Fibroblast of skin of scalp (primary cell): ENCODE measurements at places on chromosomes 1 and 21.

- no peak for DNase-seq
Measured at GRCh38 chr1:38085666-38086330, 39.2 kb upstream of the POU3F1 start.

DNA sequence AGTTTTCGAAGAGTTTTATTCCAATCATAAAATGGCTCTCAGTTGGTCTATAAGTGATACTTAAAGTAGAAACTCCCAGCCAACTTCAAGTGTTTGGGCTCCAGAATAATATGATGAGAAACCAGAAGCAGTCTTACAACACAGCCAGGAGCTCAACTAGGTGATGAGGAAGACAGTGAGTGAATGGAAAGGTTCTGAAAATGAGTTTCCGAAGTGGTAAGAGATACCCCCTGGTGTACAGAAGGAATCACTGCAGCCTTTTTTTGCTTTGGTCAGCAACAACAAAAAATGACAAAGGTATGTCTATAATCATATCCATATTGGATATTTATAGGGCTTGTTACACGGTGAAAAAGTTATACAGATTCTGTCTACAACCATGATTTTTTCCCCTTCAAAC lies 16.5 kb downstream of the KRTAP19-1 start:
- peak; percentile 0 for DNase-seq

DNA sequence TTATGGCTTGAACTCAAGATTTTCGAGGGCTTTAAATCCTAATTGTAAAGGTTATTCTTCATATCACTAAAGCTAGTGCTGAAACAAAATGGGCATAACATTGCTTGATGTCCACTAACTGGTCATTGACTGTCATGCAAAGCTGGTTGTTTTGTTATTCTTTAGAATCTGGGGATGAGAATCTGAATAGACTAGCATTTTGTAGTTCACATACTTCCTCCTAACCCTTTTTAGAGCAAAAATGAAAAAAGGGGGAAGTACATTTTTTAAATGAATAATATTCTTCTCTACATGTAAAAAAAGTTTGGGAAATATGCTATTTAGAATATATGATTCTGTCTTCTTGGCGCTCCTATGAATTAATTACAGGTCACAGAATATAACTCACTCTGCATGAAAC lies 72.2 kb upstream of the HMCN1 start:
- no peak for DNase-seq

GRCh38 chr1:228190182-228190581 lies 17.7 kb upstream of the OBSCN start:
- no peak for DNase-seq

DNA sequence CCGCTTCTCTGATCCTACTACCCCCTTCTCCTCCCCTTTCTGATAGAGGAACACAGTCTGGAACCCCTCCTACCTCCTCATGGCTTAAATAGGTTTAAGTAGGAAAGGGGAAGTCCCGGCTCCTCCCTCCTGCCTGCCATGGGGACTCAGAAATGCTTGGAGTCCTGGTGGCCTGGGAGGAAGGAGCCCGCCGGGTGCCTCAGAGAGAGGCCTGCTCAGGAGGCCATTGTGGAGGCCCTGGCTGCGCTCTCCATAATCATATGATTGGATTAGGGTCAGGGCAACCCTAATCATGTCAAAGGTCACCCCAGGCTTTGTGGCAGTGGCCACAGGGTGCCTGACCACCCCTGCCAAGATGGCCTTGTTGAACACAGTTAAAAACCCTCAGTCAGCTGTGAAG lies 29.0 kb downstream of the WNT3A start:
- DNase-seq, result no peak

GRCh38 chr21:17393413-17393812 lies 119.4 kb upstream of the CXADR start:
- no peak for DNase-seq

DNA sequence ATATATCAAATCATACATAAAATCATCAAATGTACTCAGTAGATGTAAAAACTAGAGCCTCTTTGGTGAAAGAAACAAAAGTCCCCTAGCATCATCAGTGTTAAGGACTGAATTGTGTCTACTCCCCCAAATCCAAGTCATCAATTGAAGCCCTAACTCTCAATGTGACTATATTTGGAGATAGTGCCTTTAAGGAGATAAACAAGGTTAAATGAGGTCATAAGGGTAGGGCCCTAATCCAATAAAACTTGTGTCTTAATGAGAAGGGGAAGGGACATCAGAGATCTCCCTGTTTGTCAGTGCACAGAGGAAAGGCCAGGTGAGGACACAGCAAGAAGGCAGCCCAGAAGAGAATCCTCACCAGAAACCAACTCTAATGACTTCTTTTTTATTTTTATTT lies 33.5 kb downstream of the USP24 start:
- no peak for DNase-seq

GRCh38 chr1:172671591-172671990 lies 12.7 kb downstream of the FASLG start:
- DNase-seq, result peak; percentile 44

DNA sequence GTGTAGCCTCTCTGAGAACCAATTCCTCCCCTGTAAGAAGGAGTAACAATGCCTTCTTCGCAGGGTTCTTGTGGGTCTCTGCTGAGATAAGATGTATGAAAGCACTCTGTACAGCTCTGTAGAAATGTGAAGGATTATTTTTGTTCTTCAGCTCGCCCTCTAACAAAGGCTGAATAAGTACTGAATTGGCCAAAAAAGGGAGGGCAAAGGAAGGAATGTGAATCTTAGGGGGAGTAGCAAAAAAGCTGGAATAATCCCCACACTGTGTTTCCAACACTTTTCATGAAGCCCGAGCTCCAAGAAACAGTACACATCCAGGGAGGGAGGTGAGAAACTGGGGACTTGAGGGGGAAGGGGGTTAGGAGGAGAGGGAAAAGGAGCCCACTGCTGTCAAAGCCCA lies 14.0 kb upstream of the SLC41A1 start:
- DNase-seq, result no peak

- peak; percentile 67 for DNase-seq
Measured at GRCh38 chr1:16612332-16613172, 812 bp downstream of the NBPF1 start.

DNA sequence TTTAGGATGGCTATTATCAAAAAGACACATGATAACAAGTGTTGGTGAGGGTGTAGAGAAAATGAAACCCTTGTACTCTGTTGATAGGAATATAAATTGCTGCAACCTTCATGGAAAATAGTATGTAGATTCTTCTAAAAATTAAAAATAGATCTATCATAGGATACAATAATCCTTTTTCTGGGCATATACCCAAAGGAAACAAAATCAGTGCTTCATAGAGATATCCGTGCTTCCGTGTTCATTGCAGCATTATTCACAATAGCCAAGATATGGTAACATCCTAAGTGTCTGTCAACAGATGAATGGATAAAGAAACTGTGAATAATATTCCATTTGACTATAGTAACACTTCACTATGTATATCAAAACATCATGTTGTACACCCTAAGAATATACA lies 106.7 kb downstream of the MIS18A start:
- peak; percentile 35 for DNase-seq

DNA sequence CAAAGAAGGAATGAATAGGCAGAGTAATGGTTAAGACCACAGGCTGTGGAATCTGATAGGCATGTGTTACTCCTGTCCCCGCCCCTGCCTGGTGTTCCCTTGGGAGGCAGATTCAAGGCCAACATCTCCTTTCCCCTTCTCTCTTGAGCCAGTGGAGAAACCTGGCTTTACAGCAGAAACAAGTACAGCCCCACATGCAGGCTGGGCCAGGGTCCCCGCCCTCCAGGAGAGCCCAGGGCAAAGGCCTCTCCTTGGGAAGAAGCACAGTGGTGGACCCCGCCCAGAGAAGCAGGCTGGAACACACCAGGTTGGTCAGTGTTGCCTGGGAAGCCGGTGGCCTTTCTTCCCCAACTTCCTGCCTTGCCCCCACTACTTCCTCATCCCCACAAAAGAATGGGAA lies 6.8 kb downstream of the C1orf167 start:
- DNase-seq, result peak; percentile 40

- no peak for DNase-seq
Measured at GRCh38 chr1:237045278-237046016, 3.5 kb downstream of the RYR2 start.

DNA sequence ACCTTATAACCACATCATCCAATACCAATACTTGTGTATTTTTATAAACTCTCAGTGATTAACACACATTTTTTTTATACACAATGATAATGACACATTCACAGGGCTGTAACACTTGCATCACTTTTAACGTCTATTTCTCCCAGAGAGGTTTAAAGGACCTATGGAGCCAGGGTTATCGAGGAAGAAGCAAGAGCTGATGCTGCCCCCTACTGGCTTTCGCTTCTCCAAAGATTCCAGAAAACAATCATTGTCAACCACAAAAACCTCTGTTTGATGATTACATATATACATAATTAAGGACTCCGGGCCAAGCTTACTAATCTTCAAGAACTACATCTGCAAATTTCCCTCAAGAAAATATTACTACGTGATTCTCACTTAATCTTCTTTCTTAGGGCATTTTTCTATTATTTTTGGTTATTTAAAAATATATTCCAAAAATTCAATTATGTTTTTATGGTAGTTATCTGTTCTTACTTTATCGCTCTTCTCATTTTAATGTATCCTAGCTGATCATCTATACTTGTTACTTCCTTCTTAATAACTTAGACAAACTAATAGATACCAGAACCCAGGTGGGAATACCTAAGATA lies 214.5 kb downstream of the VAV3 start:
- peak; percentile 81 for DNase-seq

- DNase-seq, result no peak
Measured at GRCh38 chr21:46413365-46413696, 45.4 kb upstream of the DIP2A start.

DNA sequence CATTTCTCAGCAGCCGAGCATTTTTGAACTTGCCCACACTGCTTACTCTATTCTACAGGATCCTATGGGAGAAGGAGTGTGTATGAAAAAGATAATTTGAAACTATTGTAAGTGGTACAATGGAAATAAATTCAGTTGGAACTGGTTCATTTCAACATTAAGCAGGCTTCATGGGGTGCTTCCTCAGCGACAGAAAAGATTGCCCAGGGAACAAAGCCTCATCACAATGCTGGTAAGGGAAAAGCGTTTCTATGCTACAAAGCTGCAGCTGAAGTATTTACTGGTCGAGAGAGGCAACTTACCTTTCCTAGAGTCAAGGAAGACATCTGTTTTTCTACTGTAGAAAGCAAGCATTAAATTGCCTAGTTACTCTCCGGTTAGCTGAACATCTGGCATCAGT lies 568.2 kb upstream of the ZP4 start:
- DNase-seq, result peak; percentile 10

DNA sequence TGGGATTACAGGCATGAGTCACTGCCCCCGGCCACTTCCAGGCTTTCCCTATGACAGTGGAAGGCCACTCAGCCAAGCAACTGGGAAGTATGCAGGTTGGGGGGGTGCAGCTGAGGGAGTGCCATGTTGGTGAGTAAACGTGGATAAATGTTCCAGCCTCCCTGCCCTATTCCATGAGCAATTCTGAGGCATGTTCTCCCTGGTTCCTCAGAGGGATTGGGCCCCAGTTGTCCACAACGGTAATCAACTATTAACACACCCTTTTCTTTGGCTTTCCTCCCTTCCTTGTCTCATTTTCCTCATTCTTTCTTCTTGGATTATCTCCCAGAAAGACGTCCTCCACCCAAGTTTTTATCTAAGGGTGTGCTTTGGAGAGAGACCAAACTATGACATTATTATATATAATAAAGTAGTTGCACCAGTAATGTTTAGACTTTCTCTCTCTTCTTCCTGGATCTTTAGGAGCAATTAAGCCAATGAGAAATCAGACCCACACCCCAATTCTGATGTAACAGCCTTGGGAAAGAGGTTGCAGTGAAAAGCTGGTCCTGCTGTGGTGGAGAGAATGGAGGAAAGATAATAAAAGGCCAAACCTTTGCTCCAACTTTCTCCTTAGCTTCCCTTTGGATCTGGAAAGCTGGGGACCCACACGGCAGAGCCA lies 6.8 kb upstream of the SLAMF9 start:
- peak; percentile 93 for DNase-seq

GRCh38 chr1:228403231-228403631 lies 3.4 kb downstream of the TRIM11 start:
- no peak for DNase-seq

GRCh38 chr1:179087665-179088064 lies 5.8 kb downstream of the TOR3A start:
- peak; percentile 11 for DNase-seq

- DNase-seq, result no peak
Measured at GRCh38 chr1:207695891-207696290, 51.0 kb downstream of the CR1L start.

- DNase-seq, result no peak
Measured at GRCh38 chr1:168665975-168666374, 63.0 kb downstream of the DPT start.

GRCh38 chr1:209825591-209826434 lies 2.0 kb upstream of the UTP25 start:
- no peak for DNase-seq

- no peak for DNase-seq
Measured at GRCh38 chr1:196660272-196660671, 8.4 kb downstream of the CFH start.

GRCh38 chr1:114128293-114128692 lies 25.4 kb downstream of the SYT6 start:
- no peak for DNase-seq

DNA sequence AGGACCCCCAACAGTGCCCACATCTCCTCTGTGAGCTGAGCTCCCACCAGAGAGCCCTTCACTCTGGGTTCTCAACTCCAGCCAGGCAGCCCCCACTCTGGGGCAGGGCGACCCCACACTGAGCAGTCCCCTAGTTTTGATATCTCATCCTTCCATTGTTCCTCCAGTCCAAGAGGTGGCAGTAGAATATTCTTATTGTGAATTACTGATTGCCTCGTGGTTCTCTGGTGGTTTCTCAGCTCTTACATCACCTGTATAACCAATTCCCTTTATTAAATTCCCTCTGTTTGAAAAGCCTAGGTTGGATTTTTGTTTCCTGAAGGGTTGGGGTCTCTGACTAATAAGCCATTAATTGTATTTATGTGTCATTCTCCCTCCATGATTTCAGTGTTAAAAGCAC lies 407.5 kb downstream of the SETD4 start:
- DNase-seq, result no peak

- no peak for DNase-seq
Measured at GRCh38 chr1:245419461-245419978, 264.7 kb downstream of the KIF26B start.

DNA sequence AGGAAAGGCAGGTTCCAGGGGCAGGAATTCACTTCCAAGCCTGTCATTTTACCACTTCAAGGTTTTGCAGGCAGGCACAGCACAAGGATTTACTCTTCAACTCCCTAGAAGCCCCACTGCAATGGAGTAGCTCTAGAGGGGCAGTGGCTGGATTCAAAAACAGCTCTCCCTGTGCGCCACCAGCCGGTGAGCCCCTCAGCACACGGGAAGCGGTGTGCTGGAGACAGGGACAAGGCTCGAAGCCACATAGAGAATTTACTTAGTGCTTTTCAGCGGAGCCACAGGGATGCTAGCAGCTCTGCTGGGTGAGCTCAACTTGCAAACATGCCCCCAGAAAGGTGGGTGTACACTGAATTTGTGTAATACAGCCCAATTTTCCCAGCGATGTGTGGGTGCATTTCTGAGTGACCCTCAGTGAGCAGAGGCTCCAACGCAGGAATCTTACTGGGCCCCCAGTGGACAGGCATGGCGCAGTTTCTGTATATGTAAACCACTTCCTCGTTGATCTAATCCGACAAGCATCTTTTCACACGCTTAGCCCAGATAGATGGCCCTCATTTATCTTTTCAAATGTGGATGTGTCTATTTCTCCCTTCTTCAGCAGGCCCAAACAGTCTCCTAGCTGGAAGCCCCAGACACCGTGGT lies 10.9 kb downstream of the VWA5B1 start:
- DNase-seq, result no peak

- peak; percentile 63 for DNase-seq
Measured at GRCh38 chr1:197180252-197180878, 33.9 kb upstream of the ASPM start.
